Activated CD4-positive, alpha-beta T cell treated with anti-CD3 and anti-CD28 coated beads, Interleukin-2, Interleukin-6, amounts not matched to agents 100 ng/mL and 50 ng/mL, durations not matched to agents 16 hours and 8 hours (primary cell): ENCODE measurements at places on chromosomes 6 and 20.

GRCh38 chr20:19335341-19335740 is 122.9 kb downstream of the SLC24A3 start:
- DNase-seq = no peak

- DNase-seq = no peak
Measured at GRCh38 chr6:154367336-154367735, 10.7 kb upstream of the IPCEF1 start.

DNA sequence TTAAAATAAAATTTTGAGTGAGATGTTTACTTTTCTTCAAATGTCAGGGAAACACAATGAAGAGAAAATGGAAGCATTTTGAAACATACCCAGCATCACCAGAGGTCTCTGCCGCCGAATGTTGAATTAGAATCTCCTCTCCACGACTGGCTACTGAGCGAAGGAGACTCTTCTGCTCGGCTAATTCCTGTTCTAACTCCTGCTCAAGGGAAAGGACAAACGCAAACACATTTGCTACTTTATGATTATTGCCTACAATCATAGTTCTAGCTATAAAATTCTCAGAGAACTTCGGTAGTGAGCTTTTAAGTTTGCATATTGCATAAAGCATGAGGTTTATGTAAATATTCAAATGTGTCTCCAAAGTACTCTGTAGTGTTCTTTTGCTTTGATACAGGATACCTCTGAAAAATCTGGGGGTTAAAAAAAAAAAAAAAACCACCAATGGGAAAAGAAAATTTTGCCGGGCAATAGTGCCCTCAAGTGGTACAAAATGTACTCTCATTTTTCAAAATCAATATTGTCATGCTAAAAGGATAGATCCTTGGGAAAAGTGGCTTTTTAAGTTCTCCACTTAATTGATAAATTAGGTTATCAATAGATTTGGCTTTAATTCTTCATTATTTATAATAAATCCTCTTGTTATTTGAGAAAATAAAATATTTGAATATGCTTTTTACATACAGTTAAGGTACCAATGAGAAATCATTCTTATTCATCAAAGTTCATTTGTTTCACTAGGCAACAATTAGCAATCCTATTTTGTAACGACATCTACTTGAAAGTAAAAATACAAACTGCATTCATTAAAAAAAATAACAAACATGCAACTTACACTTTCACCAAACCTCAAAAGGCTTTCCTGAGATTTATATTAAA is 369.0 kb downstream of the SYNE1 start:
- peak; percentile 39 for DNase-seq

DNA sequence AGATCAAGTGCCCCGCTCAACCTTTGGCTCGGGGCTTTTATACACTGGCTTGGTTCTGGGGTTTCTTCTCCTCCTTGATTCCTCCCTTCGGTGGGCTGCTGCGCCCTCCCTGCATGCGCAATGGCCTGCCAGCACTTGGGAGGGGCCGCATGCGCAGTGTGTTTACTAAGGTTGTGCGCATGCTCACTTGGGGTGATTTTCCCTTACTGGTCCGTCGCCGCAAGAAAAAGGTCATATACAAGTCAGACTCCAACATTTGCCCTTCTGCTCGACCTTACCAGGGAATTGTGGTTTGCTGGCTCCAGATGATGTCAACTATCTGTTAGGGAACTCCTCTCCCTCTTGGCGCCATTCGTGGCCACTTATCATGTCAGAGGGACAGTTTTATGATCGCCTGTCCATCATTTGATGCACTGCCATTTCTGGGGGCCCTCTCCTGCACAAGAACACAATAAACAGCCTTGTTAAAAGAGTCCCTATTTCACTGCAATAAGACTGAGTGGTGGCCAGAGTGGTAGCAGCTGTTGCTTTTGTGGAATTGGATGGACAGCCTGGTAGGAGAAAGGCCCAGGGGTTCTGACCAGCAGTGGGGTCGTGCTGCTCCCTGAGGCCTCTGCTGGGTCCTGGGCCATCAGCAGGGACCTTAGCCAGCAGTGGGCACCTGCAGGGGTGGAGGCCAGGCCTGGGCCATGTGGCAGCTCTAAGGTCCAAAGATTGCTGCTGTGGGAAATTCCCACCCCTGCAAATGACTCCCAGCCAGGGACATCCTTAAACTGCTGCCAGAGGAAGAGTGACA is 2.8 kb upstream of the LBP start:
- no peak for DNase-seq

- no peak for DNase-seq
Measured at GRCh38 chr20:7492257-7492656, 448.0 kb downstream of the HAO1 start.

GRCh38 chr6:84018453-84019061 is 15.0 kb upstream of the MRAP2 start:
- DNase-seq = no peak

- DNase-seq = no peak
Measured at GRCh38 chr20:23655491-23656211, 17.9 kb upstream of the CST3 start.

- DNase-seq = no peak
Measured at GRCh38 chr6:41836660-41837052, 49.2 kb downstream of the TOMM6 start.

- no peak for DNase-seq
Measured at GRCh38 chr20:62819494-62820174, 2.8 kb downstream of the COL9A3 start.

DNA sequence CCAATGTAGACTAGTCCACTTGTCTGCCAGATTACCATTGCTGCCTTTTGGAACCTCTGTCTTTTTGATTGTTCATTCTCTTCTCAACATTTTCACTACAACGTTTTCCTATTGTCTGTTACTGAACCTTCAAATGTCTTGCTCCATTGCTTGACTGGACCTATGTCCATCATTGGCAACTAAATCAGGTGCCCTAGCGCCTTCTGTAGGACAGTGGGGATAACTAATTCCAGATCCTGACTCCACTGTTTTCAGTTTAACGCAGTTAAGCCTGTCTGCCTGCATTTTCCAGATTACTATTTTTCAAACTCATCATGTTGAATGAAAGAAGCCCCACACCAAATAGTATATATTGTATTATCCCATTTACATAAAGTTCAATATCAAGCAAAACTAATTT is 433.6 kb downstream of the RNF144B start:
- DNase-seq = no peak

DNA sequence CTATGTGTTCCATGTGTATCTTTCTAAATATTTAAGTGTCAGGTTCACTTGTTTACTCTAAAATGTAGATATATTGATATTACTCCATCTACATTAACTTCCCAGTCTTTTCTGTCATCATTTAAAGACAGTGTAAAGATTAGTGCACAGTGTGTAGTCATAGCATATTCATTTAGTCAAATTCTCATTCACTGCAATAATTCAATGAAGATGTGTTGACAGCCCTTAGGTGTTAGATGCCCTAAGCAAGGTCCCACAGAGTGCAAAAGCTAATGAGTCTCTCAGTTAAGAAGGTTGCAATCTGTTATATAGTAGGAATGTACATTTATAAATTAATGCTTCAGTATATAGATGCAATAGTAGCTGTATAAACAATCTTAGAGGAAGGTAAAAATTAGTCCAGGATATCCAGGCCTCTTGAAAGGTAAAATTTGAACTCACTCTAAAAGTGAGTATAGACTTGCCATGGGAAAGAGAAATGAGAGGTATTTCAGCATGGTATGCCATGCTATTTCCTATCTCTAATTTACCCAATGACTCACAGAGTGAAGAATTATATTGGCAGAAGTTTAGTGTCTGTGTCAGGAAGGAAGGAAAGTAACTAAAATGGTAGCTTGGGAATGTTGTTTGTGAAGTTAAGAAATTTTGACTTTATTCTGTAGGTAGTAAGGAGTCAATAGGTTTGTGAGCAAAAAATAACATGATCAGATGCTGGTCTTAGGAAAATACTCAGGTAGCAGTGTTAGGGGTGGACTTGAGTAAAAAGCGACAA is 969.9 kb upstream of the CITED2 start:
- no peak for DNase-seq

- DNase-seq = no peak
Measured at GRCh38 chr6:42406306-42407280, 45.1 kb downstream of the TRERF1 start.
